ENCODE measurements at places on chromosomes 1 and 21.

GRCh38 chr21:34092262-34092921 is 19.0 kb downstream of the MRPS6 start:
- DNase-seq: no peak

DNA sequence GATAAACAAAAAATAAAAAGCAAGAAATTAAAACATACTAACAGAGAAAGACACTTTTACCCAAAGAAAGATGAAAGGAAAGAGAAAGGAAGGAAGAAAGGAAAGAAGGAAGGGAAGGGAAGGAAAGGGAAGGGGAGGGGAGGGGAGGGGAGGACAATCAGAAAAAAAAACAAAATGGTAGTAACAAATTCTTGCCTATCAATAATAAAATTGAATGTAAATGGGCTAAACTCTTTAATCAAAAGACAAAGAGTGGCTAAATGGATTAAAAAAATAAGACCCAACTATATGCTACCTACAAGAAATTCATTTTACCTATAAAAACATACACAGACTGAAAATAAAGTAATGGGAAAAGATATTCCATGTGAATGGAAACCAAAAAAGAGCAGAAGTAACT is 372.9 kb upstream of the NFIA start:
- no peak for DNase-seq

DNA sequence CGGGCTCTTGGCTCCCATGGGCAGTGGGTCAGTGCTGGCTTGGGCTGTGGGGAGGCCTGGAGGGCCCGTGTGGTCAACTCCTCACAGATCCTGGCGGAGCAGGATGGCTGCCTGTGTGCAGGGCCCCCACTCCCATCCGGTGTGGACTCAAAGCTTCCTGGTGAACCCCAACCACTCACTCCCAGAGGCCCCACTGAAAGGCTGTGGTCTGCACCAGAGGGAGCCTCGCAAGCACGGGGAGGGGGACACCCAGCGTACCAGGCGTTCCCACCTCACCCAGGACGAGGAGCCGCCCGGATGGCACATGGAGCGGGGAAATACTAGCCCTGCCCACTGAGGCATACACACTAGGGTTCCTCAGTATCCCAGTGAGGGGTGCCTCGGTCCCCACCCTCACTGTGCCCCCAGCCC is 75.4 kb upstream of the ACTRT2 start:
- DNase-seq: no peak

GRCh38 chr1:225818229-225818628 is 8.3 kb downstream of the EPHX1 start:
- no peak for DNase-seq

DNA sequence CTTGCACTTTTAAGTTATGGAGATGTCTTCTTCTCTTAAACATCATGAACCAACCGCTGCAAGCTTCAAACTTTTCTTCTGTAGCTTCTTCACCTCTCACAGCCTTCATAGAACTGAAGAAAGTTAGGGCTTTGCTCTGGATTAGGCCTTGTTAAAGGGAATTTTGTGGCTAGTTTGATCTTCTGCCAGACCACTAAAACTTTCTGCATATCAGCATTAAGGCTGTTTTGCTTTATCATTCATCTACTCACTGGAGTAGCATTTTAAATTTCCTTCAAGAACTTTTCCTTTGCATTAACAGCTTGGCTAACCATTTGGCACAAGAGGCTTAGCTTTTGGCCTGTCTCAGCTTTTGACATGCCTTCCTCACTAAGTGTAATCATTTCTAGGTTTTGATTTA is 43.0 kb upstream of the RGL1 start:
- no peak for DNase-seq

GRCh38 chr1:50158421-50158820 is 49.7 kb downstream of the ELAVL4 start:
- no peak for DNase-seq

GRCh38 chr1:156491151-156491949 is 9.2 kb downstream of the MEF2D start:
- no peak for DNase-seq

GRCh38 chr21:27359141-27359540 is 392.3 kb upstream of the ADAMTS5 start:
- no peak for DNase-seq

GRCh38 chr1:87190402-87190801 is 138.3 kb upstream of the LMO4 start:
- DNase-seq: no peak

- DNase-seq: no peak
Observed at GRCh38 chr1:22044690-22045420, 7.7 kb upstream of the CDC42 start.

- no peak for DNase-seq
Observed at GRCh38 chr1:211951856-211952255, 83.5 kb downstream of the INTS7 start.

DNA sequence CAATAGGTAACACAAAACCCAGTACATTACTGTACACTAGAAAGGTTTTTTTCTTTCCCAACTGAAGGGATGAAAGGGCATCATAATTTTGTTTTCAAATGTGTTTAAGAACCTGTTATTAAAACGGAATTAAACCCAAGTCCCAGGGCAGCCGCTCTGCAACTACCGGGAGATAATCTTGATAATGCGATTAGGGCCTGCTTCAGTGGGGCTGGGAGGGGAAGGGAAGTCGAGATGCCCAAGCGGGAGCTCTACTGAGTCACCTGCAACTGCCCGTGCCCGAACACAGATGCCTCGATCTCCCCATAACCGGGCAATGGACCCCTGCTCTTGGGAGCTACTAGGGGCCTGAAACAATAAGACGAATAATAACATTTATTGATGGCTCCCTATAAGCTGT is 61.4 kb downstream of the KAZN start:
- DNase-seq: no peak

- DNase-seq: no peak
Observed at GRCh38 chr1:47487332-47487731, 49.5 kb downstream of the FOXD2 start.

GRCh38 chr1:77830946-77831345 is 51.5 kb downstream of the MIGA1 start:
- DNase-seq: no peak

DNA sequence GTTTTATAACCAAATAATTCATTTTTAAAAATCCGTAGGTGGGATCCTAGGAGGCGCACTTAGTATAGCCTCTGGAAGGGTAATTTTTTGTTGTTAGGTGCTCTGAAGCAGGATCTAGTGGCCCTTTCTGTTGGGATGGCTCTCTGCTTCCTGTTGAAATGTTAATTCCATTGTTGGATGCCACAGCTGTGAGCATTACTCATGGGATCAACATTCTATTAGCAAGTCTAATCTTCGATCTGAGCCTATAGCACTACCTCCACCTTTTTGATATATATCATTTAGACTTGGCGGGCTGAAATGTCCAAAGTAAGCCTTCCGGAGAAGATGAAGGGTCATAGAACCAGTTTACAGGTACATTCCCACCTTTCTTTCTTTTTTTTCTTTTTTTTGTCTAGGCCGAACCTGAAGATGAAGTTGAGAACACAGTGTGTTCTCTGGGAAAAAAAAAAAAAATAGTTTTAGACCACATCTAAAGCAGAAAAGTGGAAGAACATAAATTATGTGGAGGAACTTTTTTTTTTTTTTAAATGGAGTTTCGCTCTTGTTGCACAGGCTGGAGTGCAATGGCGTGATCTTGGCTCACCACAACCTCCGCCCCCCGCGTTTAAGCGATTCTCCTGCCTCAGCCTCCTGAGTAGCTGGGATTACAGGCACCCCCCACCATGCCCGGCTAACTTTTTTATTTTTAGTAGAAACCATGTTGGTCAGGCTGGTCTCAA is 1.4 kb downstream of the CXADR start:
- no peak for DNase-seq

DNA sequence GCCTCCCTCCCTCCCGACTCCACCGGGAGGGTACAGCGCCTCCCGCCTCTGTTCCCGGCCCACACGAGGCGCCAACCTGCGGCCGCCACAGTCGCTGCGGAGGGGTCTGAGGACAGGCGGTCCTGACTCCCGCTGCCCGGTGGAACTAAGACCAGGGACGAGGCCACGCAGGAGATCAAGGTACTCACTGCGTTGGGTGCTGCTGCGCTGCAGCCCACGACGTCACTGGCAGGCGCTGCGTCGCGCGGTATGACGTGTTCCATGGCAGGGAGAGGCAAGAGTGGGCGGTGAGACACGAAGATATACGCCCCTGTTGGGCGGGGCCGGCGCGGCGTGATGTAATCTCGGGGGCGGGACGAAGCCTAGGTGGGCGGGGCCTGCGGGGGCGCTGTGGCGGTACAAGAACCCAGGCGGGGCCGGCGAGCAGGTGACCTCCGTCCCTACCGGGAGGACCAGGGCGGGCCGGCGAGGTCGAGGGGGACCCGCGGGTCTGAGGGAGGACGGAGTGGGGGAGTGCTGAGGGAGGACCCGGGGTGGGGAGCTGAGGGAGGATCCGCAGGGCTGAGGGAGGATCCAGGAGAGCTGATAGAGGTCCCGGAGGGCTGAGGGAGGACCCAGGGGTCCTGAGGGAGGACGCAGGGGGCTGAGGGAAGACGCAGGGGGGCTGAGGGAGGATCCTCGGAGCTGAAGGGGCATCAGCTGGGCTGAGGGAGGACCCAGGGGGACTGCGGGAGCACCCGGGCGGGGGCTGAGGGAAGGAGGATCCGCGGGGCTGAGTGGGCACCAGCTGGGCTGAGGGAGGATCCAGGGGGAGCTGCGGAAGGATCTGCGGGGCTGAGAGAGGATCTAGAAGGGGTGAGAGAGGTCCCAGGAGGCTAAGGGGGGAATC is at the start of gene MRPL55:
MRPL55 (minus strand) TSS at position 227 of the 889 bp plus-strand sequence. CDS start 1,039 bp downstream, outside the sequence.
- peak; percentile 99 for DNase-seq

- DNase-seq: no peak
Observed at GRCh38 chr1:28136922-28137613, 39.4 kb downstream of the PTAFR start.

DNA sequence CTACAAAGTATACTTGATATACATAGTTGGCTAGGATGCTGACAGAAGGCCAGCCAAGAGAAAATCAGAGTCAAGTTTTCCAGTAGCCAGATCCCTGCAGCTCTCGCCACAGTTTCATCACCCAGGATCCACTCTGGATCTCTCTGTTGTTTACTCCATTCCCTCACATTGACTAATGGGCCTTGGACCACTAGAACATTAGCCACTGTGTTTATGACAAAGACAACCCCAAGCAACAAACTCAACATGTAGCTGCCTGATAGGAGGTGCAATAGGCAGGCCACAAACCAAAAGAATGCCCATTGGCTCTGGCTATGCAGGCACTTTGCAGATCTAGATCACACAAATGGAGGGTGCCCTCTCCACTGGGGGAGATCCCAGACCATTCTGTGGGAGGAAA is 44.2 kb downstream of the ARHGEF11 start:
- DNase-seq: no peak
